ENCODE measurements at places on chromosomes 7 and 10.

- no peak for DNase-seq
Measured at GRCh38 chr7:151719031-151719896, 157.7 kb downstream of the PRKAG2 start.

DNA sequence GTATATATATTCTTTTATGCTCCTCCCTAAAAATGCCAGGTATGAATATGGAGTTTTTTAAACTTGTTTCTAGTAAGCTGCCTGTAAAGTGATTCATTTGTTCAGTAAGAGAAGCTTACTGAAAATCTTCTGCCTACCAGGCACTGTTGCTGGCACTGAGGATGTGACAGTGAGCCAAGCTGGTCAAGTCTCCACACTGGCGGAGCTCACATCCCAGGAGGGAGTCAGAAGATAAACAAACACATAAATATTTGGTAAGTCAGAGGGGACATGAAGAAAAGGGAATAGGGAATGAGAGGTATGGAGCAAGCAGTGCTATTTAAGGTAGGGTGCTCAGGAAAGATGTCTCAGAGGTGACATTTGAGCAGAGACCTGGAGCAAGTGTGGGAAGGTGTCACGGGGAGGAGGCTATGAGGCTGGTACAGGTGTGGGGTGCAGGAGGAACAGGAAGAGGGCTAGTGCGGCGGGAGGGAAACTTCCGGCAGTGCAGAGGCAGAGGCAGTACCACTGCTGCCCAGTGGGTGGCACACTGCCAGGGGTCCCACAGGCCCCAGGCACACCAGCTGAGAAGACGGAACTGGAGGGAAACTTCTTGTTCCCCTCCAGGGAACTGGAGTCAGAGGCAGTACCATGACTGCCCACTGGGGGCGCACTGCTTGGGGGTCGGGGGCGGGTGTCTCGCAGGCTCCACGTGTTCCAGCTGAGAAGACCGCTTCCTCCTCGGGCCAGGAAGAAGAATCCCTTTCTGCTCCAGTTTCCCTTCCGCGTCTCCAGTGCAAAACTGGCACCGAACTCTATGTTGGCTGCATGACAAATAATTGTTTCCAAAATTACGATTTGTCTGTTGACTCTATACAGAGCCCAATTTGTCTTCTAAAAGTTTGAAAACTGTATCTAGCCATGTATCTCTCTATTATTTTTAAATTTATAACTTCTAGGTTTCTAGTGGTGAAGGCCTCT is 161.0 kb downstream of the TEX36 start:
- DNase-seq = peak; percentile 59

- DNase-seq = peak; percentile 65
Measured at GRCh38 chr10:110919349-110919931, at the start of gene SHOC2. SHOC2 (plus strand) TSS chr10:110919604; CDS start chr10:110964359, 44,755 bp downstream.

DNA sequence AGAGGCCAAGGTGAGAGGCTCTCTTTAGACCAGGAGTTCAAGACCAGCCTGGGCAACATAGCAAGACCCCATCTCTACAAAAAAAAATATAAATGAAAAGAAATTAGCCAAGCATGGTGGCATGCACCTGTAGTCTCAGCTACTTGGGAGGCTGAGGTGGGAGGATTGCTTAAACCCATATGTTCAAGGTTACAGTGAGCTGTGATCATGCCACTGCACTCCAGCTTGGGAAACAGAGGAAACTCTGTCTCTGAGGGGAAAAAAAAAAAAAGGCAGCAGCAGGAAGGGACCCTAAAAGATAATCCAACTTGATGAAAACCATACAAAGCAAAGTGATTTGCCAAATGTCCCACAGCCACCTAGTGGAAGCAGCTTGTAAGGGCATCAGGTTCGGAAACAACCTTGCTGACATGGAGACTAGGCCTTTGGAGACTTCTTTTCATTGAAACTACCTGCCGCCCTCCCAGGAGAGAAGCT is 15.6 kb upstream of the PBLD start:
- DNase-seq = peak; percentile 22

DNA sequence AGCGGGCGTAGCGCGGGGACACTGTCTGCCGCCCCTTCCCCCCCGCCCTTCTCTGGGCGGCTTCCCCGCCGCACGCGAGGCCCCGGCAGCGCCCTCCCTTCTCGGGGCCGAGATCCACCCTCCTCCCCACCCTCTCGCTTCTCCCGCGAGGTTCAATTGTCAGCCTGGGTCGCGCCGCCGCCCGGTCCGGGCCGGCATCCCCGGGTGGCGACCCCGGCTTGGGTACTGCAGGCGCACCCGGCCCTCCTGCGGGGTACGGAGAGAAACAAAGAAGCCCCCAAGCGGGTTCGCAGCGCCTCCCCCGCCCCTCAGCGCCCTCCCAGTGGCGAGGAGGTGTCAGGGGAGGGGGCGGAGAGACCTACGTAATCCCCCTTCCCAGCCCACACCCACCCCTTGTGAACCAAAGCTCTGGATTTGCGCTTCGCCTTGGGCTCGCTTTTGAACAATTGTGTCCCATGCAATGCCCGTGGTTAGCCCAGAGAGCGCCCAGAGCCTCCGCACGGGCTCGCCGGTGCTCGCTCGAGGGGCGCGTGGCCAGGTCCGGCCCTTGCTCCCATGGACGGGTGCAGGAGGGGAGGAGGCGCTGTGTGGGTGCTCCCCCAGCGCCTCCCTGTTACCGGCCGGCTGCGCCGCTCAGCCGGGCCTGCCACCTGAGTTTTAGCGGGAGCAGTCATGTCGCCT is 634 bp downstream of the HECW1 start:
- DNase-seq = no peak

DNA sequence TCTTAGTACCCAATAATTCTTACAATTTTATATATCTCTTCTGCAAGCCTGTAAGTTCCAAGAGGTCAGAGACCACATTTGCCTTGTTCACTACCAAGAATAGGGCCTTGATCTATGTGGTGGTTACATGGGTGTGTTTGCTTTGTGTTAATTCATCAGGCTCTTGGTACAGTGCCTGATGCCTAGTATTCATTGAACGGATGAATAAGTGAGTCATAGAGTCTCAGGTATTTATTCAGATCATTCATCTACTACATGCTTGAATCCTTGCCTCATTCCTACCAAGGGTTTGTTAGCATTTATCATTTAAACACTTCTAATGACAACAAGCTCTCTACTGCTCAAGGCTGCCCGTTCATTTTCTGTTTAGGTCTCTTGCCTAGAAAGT is 11.3 kb upstream of the SGPL1 start:
- DNase-seq = no peak

DNA sequence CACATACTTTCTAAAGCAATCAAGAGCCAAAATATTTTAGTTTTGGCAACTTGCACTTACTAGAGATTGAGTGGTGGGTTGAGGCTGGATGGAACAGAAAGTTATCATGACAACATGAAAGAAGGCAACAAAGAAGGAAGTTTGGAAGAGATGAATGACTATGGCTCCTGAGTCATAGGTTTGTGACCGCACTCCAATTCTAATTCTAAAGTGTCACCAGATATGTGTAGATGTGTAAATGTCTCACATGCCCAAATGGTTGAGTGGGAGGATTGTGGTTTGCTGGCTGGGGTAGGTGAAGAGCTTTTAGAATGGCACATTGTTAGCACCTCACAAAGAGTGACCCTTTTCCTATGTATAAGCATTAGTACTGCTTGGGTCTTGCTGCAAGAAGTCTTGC is 20.2 kb downstream of the TAS2R16 start:
- no peak for DNase-seq

DNA sequence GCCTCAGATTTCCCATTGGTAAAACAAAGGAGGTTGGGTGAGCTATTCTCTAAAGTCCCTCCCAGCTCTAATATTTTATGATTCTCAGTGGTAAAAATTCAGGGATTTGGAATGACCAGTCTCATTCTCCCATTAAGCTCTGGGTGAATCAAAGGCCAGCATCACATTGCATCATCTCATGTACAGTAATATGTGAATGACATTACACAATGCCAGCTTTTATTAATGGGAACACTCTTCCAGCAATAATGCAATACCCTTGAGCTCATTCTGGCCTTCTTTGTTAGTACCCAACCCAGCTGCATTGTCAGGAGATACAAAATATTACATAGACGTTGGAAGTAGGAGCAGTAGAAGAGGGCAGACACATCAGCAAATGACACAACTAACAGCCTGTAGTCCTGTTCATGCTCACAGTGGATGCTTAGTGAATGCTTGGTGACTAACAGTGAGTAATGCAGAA is 100.0 kb upstream of the EGR2 start:
- no peak for DNase-seq

GRCh38 chr7:47579458-47579857 is 2.5 kb downstream of the TNS3 start:
- DNase-seq = no peak

DNA sequence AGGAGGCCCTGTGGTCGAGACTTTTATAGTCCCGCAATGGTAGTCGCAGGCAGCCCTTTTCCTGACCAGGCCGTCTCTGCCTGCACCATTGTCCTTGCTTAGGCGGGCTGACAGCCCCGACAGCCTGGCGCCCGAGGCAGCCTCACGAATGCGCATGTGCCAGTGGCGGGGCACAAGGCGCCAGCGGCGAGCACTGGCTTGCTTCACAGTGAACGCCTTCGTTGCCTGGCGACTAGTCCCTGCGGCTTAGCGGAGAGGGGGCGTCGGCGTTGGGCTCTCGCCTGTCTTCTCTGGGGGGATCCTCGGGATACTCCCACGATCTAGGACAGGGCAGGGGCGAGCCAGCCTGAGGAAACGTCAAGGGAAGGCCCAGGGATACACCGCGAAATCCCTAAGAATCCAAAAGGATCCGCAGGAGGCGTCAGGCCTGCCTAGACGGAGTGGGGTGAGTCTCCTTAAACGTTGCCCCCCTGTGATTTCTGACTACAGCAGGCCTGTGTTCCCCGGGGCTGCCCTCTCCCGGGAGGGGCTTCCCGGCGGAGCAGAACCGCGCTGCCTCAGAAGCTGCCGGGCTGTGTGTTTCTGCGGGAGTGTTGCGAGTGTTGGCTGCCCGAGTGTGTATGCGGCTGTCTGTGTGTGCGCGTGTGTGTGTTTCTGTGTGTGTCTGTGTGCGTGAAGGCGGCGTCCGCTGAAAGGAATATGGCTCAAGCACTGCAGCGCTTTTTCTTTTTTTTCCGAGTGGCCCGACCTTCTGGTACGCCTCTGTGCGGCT is 20.5 kb upstream of the ZNF273 start:
- no peak for DNase-seq

Measured in GM19239 (cell line).